AG09319 (cell line): ENCODE measurements at places on chromosomes 3 and 15.

DNA sequence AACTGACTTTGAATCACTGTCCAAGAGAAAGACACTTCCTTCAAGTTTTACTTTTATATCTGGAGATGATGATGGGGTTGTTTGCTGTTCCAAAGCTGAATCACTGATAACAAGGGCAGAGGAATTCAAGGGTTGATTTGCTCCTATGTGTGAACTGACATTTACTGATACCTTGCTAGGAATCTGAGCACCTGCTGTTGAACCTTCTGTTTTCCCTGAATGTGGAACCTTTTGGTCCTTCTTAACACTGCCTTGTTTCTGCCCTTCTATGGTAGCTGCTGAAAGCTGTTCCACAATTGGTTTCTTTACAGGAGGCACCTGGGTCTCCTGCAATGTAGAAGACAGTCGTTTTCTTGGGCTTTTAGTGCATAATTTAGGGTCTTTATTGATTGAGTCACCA lies 102.0 kb upstream of the NEDD4 start:
- DNase-seq = no peak

GRCh38 chr15:91765660-91766059 lies 87.8 kb upstream of the SLCO3A1 start:
- no peak for DNase-seq

DNA sequence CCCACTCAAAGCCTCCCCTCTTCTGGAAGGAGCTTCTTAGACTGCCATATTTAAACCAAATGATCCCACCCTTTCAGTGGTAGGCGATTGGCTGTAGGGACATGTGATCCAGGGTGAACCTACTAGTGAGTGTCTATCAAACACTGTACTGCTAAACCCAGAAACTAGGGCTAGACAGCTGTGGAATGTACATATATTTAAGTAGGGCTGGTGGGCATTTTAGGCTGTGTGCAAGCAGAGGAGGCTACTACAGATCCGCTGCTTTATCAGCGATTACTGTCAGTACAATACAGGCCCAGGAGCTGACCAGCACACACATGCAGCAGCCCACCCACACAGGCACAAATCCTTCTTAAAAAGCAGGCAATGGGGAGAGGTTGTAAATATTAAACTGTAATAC lies 15.4 kb upstream of the LARP6 start:
- DNase-seq = no peak

DNA sequence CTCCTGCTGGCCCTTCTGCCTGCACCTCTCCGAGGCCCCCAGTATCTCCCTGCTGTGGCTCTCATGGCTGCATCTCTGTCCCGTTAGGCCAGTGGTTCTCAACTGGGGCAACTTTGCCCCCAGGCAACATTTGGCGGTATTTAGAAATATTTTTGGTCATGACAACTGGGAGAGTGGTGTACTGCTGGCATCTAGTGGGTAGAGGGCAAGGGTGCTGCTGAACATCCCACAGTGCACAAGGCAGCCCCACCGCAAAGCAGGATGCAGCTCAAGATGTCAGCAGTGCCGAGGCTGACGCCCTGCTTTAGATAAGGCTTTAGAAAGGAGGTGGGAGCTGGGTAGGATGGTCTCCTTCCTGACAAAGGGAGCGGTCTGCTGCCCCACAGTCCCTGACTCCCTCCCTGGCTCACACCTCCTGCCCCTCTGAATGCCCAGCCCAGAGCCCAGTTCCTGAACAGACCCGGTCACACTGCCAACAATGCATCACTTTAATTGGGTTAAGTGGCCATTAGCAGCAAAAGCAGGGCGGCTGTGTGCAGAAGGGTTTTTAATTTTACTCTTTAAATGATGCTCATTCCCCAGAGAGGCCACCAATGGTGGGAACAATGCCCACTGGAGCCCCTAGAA lies 68.8 kb upstream of the TMEM115 start:
- no peak for DNase-seq

- no peak for DNase-seq
Measured at GRCh38 chr3:140827894-140828293, 113.7 kb upstream of the SLC25A36 start.

DNA sequence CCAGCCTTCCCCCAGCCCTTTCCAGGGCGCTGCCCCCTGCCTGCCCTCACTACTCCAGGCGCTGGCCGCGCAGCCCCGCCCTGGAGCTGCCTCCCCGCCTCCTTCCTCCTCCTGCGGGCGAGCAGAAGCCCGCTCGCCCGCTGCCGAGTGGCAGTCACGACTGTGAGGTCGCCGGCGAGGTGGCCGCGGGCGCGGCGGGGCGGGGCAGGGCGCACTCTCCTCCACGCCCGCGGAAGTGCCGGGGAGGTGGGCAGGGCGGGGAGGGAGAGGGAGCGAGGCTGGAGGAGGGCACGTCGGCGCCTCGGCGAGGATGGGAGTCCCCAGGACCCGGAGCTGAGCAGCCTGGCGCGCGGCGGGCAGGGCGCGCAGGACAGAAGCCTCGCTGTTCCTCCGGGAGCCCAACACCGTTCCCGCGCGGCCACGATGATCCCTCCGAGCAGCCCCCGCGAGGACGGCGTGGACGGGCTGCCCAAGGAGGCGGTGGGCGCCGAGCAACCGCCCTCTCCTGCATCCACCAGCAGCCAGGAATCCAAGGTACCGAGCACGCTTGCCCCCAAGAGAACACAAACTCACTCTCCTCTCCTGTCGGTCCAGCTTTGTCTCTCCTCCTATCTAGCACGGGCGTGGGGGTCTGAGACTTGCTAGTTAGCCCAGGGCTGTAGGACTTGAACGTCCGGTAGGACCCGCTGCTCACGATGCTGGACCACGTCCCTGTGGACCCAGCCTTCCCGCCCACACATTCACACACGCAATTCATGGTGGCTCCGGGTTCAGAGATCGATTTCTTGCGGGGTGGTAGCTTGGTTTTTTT lies at the start of gene STAC:
Gene STAC (plus strand): TSS at position 284 of the 811 bp plus-strand sequence. CDS start 140 bp downstream, at position 424.
- DNase-seq = no peak

GRCh38 chr3:151560738-151561137 lies 99.9 kb upstream of the IGSF10 start:
- no peak for DNase-seq

- no peak for DNase-seq
Measured at GRCh38 chr15:33766389-33766788, 201.9 kb upstream of the CHRM5 start.

DNA sequence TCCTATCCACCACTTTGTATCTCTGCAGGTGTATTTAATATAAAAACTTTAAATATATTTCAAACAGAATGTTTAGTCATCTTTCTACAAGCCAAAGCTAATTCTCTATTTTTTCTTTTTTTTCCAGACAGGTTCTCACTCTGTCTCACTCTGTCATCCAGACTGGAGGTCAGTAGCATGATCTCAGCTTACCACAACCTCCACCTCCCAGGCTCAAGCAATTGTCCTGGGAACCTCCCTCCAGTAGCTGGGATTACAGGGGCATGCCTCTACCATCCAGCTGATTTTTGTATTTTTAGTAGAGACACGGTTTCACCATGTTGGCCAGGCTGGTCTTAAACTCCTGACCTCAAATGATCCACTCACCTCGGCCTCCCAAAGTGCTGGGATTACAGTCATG lies 202.6 kb downstream of the VGLL3 start:
- DNase-seq = no peak

DNA sequence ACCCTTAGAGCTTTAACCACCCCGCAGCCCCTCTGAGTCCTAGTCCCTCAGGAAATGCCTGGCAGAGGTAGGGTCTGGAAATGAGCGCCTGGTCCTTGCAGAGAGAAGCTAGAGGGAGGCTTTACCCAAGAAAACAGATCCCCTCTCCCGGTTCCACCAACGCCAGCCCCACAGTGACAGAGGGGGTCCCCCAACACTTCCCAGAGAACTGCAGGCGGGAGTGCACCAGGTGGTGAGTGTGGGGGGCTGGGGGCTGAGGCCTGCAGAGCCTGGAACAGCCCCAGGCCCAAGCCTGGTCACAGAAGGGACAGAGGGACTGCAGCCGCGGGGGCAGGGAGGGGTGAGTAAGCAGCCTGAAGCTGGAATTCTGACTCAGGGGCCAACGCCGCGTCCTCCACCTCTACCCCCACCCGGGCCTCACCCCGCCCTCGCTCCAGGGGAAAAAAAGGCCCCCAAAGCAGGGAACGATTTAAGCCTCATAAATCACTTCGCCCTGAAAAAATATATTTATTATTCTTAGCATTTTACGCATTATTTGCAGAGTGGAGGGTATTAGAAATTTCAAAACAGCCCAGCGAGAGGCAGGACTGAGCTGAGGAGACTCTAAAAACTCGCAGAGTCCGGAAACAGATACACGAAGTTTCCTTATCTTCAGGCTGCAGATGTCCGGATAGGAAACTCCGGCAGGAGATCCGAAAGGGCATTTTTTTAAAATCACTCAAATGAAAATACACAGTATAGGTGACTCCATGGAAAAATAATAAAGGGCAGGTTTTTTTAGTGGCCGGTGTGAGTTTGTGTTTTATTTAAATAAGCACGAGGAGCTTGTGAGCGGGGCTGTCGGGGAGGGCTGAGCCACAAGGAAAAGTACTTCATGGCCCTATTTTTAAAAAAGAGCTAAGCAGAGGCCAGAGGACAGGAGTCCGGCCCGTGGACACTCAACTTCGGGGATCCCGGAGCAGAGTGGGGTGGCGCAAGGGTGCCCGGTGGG lies 10.0 kb downstream of the GATA2 start:
- DNase-seq = no peak

DNA sequence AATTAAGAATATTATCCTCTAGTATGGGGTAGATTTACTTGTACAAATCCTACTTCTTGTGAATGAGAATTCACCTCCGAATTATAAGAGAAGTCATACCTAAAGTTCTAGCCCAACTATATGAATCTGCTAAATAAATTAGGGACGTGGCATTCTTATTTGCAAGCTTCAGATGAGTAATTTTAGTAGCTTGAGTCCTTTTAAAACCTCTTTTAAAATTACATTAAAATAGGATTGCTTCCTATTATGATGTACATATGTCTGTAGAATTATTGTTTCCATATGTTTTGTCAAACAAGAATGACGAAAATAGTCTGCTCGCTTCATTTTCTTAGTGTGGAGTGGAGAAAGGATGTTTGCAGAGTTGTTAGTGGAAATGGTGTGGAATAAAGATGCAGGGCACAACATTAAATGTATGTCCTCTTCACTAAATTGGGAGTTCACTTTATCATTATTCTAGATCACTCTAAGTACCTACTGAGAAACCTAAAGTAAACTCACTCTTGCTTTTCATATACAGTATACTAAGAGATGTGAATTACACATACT lies 59.4 kb downstream of the CMSS1 start:
- DNase-seq = no peak

- no peak for DNase-seq
Measured at GRCh38 chr3:176352716-176353334, 844.5 kb downstream of the TBL1XR1 start.

GRCh38 chr3:16147220-16147994 lies 27.1 kb upstream of the GALNT15 start:
- DNase-seq = no peak

DNA sequence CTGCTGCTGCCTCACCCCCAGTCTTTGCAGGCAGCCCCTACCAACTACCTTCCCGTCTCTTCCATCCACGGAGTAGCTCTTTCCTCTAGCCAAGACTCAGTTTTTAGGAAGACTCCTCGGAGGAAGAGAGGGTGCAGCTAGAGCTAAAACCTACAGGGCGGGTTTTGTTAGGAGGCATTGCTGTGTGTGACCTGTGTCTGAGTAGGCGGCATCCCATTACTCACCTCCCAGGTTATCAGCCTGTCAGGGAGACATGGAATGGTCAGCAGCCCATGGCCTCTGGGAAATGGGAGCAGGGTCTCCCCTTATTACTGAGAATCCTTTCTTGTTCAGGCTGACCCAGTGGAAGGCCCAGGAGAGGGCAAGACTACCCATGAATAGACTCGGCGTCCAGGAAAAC lies 43.8 kb upstream of the FGD5 start:
- no peak for DNase-seq
